ENCODE measurements at places on chromosomes 2 and 18.

DNA sequence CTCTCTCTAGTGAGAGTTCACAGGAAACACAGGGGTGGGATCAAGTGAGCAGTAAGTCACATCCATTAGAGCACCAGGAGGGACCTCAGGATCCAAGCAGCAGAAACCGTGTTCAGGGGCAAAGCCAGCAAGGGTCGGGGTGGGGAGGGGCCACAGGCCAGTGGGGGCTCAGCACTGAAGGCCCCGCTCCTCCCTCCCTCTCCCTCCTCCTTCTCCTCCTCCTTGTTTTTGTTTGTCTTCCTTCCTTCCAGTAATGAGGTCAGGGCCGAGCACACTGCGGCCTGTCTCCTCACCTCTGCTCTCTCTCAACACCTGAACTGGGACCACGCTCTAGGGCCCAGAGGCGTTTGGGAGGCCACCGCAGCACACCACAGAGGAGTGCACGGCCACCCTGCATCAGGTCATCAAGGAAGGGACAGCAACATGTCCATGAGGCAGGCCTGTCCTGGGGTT, 20.9 kb downstream of the MTERF4 start:
- no peak for DNase-seq

DNA sequence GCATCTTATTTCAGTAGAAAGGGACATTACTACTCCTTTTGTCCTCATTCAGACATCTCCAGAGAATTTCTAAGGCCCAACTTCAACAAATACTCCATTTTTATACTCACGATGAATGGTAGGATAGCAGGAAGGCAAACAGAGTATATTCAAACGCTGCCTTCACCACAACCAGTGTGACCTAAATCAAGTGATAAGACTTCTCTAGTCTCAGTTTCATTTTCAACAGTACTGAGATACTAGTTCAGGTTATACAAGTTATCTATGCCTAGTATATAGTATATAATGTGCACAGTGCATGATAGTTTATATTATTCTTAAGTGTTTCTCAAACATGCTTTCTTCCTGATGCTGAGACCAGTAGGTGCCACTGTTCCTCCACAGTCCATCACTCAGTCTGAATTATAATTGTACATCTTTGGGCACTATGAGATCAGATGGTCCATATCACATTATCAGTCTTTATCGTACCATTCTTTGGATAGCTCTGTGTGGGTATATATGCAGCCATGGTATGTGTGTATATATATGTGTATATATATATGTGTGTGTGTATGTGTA, 66.3 kb upstream of the RPE start:
- DNase-seq, result peak; percentile 50

DNA sequence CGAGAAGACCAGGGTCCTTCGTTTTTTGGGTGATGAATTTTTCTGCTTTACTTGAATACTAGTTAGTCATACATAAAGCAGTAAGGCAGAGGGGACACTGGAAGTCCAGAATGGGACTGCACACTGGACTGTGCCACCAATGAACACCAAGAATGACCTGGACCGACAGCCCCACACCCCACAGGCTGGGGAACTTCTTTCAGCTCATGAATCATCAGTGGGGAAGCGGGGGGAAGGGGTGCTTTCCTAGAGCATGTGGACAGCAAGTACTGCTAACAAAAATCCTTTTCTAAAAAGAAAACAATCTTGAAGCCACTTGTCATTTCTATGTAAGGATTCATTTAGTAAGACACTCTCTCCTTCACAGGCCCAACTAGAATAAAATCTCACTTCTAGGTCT, 86.0 kb downstream of the DTNB start:
- DNase-seq, result no peak

GRCh38 chr2:49265471-49265870, 111.2 kb upstream of the FSHR start:
- DNase-seq, result no peak

DNA sequence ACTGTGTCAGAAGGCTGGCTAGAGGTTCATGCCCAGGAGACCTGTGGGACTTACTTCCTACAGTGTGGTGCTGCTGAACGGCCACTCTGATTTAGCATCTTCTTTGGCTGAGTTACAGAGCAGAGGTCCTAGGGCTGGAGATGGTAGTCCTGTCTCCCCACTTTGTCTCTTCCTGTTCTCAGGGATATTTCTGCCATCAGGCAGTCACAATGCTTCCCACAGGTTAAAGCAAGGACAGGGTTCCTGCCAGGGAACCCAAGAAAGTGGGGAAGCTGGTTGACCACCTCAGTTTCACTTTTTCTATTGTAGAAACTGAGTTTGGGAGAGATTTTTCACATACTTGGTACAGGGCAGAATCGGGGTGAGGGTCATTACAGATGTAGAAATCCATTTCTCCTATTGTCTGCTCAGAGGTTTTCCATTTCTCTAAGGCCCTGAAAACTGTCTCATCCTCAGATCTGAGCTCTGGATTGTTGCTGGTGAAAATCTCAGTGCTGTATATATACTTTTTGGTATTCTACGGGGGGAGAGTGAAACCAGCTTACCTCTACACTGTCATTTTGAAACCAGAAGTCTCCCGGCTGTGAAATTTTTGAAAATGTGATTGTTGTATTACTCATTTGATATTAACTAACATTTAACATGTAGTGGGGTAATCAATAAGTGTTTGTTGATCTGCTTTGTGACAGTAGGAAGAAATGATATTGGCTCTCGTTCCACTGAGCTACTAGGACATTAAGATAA, 37.0 kb upstream of the MEP1B start:
- no peak for DNase-seq

DNA sequence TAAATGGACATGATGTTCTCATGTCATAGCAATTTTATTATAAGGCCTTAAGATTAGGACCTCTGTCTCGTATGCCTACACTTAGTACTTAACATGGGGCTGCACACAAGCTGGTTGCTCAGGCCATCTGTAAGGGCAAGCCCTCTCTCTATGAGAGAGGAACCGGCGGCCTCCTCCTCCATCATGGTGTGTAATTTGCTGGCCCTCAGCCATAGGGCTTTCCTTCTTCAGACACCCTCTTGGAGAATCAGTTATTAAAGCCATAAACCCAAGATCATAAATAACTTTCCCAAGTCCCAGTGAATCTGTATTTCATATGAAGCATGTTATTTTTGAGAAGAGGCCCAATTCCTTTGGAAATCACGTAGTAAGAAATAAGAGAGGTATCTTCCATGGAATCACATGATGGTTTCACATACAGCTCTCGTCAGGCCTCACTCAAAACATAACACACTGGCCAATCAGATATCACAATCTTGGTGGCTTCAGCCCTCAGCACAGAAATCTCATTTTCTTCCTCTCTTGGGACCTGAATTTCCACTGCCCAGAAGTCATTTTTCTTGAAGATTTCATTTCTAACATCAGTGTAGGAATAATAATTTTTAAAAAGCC, 92.6 kb downstream of the RDH14 start:
- no peak for DNase-seq

GRCh38 chr18:8801263-8801901, 96.0 kb downstream of the MTCL1 start:
- DNase-seq, result no peak

DNA sequence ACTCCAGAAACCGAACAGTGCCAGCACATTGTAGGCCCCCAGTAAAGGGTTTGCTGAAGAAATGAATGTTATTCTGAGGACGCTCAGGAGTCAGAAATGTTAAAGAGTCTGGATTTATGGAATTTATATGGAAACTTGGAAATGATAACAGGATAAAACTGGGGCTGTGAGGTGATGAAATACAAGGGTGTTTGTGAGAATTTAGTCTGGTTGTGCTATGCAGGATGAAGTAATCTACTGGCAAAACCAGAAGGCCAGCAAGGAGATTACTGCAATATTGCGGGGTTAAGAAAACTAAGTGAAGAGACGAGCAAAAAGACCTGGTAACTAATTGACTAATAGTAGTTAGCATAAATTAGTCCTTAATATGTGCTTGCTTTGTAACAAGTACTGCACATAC, 467.8 kb downstream of the ZEB2 start:
- no peak for DNase-seq

DNA sequence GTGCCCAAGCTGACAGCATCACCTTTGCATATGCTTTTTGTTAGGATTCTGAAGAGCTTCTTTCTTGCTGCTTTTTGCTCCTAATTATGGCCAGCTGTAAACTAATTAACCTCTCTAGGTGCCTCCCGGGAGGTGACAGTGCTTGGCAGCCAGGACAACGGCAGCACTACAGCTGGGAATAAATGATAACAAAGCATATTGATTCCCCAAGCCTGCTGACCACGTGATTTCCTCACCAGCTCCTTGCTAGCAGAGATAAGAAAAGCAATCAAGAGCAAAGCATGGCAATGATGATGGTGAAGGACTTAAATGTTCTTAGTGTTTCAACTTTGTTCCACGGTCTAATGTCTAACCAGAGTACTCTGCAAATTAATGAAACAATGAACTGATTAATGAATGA, 1074.4 kb upstream of the GYPC start:
- DNase-seq, result no peak

- no peak for DNase-seq
Observed at GRCh38 chr2:148720501-148721001, 76.0 kb downstream of the EPC2 start.

DNA sequence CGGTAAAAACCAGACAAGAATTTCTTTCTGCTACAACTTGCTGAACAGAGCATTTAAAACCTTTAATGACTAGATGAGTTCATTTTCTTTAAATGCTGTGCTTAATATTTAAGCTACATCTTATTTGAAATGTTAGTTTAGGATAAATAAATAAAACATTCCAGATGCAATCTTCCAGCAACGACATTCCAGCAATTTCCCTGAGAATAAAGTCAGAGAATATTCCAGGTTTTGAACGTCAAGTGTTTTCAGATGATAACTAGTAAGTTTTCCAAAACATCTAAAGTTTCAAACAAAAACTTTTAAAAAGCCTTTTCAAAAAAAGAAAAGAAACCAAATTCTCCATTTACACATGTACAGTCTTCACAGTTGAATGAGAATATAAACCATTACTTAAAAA, 104.8 kb downstream of the PPP1R1C start:
- no peak for DNase-seq

GRCh38 chr18:55522011-55522410, 66.0 kb downstream of the TCF4 start:
- DNase-seq, result peak; percentile 85

GRCh38 chr2:65053199-65053598, 3.0 kb upstream of the CEP68 start:
- peak; percentile 67 for DNase-seq

GRCh38 chr2:26917135-26917836, 53.2 kb upstream of the MAPRE3 start:
- no peak for DNase-seq

DNA sequence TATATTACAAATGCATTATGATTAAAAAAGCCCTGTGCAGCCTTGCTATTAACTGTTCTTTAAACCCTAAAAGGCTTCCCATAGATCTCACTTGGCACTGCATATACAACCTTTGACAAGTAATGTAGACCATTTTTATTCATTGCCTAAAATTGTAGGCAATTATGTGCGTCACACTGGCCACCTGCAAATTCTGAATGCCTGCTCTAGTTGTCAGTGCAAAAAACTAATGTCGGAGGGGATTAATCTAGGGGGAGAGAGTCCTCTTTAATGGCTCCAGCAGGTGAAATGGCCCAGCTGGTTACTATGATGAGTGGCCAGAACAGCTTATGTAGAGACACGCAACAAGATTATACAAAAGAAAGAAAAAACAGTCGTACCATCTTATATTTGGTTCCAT, 123.2 kb downstream of the OLA1 start:
- DNase-seq, result no peak

- no peak for DNase-seq
Observed at GRCh38 chr2:177283906-177284305, 19.4 kb upstream of the NFE2L2 start.

- no peak for DNase-seq
Observed at GRCh38 chr18:57950542-57950941, 93.5 kb upstream of the NEDD4L start.

GRCh38 chr18:64203295-64203694, 54.4 kb upstream of the LINC00305 start:
- DNase-seq, result no peak

GRCh38 chr2:53848062-53848461, 11.7 kb downstream of the GPR75 start:
- DNase-seq, result no peak

- no peak for DNase-seq
Observed at GRCh38 chr2:189506514-189506976, 65.3 kb downstream of the WDR75 start.

DNA sequence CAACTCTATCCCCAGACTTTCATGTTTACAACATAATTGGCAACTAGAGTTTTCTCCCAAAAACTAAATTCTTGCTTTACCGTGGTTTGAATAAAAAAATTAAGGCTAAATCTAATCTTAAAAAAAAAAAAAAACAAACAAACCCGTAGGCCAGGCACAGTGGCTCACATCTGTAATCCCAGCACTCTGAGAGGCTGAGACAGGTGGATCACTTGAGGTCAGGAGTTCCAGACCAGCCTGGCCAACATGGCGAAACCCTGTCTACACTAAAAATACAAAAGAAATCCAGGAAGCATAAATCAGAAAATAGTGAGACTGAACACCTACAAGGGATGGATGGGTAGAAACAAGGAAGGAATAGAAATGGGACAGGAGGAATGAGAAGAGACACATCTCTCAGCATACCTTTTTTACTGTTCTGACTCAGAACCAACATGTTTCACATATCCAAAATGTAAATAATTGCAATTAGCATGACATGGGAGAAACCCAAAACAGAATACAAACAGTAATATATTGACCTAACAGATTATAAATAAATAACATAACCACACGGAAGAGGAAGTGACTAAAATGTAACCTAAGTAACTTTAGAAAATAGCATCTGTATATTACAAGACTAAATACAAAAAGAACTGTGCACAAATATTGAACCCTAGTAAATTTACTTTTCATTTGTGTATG, 17.5 kb downstream of the MGAT4A start:
- no peak for DNase-seq

GRCh38 chr2:44774826-44775492, 166.5 kb upstream of the SIX3 start:
- DNase-seq, result no peak

- DNase-seq, result no peak
Observed at GRCh38 chr2:155679647-155680046, 652.9 kb downstream of the NR4A2 start.

DNA sequence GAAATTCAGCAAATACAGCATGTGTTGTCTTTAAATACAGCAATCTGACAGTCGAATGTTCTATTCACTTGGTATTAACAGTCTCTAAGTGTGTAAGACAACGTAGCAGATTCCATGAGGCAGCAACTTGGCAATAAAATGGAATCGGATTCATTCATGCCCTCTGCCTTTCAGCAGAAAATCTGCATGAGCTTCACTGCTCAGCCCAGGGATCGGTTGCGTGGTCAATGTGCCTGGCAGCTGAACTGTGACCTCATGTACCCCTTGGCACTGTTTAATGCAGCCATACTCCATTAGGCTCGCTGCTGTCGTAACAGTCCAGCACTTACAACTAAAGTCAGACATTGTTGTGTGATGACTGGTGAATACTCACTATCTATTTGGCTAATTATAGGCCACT, 17.7 kb upstream of the RGPD4 start:
- DNase-seq, result no peak

- DNase-seq, result no peak
Observed at GRCh38 chr2:196160946-196161345, 10.4 kb downstream of the STK17B start.

Data from Karpas-422 (cell line).